ENCODE measurements at places on chromosomes 3 and 15.

DNA sequence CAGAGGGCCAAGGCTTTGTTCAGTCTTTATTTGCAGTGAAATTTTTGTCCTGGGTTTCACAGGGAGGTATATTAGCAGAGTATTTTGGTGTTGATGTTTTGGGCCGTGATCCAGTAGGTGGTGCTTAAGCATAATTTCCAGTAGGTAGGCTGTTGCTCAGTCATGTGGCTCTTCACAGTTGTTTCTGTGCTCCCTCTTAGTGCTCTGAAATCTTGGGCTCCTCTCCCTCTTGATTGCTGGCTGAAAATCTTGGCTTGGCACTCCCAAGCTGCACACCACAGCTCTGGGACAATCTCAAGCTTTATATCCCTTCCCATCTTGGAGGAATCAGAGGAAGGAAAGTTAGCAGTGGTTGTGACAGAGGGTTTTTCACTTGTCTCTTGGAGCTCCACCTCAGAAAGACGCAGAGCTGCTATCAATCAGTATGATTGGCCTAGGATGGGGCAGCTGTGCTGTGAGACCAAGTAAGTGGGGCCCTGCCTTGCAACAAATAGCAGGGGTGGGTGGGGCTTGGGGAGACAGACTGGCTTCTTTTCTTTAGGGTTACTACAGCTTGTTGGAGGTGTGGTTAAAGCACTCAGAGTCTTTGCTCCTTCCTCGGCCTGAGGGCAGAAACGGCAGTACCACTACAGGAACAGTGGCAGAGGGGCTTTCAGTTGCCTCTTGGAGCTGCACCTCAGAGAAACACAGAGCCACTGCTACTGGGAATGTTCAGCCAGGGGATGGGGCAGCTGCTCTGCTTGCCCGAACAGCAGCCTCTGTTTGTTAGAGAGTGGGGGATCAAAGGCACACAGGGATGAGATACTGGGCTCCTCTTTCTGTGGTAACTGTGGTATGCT, 627.0 kb downstream of the SI start:
- DNase-seq: no peak

DNA sequence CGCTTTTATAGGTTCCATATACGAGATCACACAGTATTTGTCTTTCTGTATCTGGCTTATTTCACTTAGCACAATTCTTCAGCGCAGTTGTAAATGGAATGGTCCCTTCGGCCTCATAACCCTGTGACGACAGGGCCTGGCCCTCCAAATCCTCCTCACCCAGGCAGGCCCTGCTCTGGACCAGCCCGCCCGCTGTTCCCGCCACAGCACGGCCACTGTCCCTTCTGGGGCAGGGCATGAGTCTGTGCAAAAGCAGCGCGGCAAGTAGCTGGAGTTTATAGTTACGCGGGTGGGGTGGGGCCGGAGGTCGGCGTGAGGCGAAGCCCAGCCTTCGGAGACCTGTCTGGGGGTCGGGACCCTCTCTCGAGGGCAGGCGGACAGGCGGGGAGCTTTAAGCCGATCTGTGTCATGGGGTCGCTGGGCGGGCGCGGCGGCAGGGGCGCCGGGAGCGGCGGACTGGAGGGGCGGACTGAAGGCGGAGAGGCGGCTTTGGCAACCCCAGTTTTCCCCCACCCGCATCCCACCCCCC, 543 bp downstream of the ARPIN start:
- DNase-seq: no peak

DNA sequence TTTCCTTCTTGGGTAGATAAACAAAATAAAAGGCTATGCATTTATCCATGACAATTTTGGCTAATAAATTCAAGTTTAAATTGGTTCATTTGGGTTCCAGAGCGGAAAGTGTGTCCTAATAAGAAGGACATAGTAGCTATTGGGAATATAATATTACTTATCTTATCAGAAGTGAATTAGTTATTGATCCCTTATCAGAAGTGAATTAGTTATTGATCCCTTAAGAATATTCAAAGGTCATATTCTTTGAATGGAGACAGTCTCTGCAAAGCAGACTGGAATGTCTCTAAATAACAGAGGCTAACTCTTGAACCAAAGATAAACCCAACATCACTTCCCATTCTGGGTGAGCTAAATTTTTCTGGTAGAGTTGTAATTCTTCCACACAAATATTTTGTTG, 290.7 kb upstream of the BCHE start:
- no peak for DNase-seq

- no peak for DNase-seq
Measured at GRCh38 chr3:150407808-150408220, 284 bp upstream of the TSC22D2 start.

- no peak for DNase-seq
Measured at GRCh38 chr3:27533261-27533607, 49.0 kb upstream of the SLC4A7 start.

DNA sequence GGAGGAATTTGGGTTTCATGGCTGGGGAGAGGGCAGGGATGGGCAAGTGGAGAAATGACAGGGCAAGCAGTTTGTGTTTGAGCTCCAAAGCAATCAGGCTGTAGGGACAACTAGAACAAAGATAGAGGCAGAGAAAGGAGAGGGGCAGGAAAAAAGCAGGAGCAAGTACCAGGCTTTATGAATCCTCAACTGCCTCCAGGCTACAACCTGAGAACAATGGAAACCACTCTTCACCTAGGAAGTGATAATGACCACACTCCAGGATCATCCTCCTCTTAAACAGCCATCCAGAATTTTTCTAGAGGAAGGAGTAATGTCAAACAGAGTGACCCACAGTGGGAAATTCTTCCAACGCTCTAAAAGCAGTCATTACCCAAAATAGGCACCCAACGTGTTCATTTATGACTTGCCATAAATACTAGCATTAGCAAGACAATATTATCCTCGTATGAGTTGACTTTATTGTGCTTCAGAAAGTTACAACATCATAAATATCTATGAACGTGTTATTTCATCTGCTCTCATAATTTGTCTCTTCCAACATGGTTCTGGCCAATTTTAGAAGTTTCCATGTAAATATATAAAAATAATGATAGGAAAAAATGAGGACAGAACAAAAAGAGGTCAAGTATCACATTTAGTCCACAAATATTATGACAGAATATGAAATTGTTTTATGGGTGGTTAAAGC, 50.5 kb downstream of the TNFAIP8L3 start:
- DNase-seq: no peak

DNA sequence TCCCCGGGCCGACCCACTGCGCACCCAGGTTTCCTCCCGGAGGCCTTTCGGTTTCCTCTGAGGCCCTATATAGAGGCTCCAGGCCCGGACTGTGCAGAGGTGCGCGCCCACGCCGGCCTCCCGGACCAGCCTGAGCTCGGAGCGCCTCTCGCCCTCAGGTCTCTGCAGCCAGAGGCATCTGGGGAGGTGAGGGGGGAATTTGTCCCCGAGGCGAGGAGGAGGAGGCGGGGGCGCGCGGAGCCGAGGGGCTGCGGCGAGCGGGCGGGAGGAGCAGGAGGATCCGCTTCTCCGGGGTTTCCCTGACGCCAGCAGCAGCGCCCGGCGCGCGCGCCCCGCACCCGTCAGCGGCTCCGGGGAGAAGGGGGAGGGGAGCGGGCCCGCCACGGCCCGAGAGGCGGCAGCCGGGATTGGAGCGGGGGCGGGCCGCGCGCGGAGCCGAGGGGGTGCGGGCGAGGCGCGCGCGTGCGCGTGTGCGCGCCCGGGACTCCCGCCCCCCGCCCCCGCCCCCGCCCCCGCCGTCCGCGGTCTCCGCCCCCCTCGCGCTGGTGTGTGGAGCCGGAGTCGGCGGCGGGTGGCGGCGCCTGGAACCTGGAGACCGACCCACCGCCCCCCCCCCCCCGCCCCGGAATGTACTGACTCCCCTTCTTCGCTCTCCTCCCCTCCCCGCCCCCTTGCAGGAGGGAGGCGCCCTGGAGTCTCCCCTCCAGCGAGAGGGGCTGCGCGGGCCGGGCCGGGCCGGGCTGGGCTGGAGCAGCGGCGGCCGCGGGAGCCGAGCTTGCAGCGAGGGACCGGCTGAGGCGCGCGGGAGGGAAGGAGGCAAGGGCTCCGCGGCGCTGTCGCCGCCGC, at the start of gene NEO1:
Gene NEO1, plus strand, starts transcription at position 657 of the 846 bp plus-strand sequence. CDS start 213 bp downstream, outside the sequence.
- peak; percentile 33 for DNase-seq

Measured in DMS153 (cell line).